ENCODE measurements at places on chromosomes 3 and 15.

DNA sequence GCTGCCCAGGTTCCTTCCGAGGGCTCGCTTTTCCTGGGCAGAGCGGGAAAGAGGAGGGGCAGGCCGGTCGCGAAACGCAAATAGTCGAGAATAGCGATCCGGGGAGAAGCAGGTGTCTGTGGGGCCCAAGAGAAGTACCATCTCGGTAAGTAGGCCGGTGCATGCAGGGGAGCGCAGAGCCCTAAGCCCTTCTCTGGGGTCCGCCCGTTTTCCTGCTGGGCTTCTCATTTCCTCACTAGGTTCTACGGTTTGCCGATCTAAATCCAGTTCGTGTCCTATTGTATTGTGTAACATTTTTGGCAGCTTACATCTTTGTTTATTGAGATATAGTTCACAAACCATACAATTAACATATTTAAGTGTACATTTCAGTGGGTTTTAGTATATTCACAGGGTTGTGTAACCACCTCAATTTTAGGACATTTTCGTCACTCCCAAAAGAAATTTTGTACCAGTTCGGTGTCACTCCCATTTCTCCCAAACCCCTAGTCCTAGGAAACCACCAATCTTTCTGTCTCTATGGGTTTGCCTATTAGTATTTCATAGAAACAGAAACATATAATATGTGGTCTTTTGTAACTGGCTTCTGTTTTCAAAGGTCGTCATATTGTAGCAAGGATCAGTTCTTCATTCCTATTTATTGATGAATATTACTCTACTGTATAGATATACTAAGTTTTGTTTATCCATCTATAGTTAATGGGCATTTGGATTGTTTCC, 6.8 kb upstream of the TRIM69 start:
- no peak for DNase-seq
- peak overlapping the region; percentile 99 for H3K27ac ChIP-seq
- no peaks in the 10 kb centered on the region for H3K36me3 ChIP-seq

GRCh38 chr15:64653757-64654156, 121.6 kb downstream of the RBPMS2 start:
- peak overlapping the region; percentile 94 for H3K27ac ChIP-seq
- no peak for DNase-seq
- H3K4me1 ChIP-seq = peaks cover 19% of the 10 kb centered on the region
- H3K27me3 ChIP-seq = no peaks in the 10 kb centered on the region
- no peaks in the 10 kb centered on the region for H3K36me3 ChIP-seq

- peaks cover 4% of the 10 kb centered on the region for H3K27me3 ChIP-seq
- DNase-seq = no peak
- no peak overlapping the region for H3K27ac ChIP-seq
These were observed 3.6 kb upstream of the GK5 start for GRCh38 chr3:142228964-142229363.

DNA sequence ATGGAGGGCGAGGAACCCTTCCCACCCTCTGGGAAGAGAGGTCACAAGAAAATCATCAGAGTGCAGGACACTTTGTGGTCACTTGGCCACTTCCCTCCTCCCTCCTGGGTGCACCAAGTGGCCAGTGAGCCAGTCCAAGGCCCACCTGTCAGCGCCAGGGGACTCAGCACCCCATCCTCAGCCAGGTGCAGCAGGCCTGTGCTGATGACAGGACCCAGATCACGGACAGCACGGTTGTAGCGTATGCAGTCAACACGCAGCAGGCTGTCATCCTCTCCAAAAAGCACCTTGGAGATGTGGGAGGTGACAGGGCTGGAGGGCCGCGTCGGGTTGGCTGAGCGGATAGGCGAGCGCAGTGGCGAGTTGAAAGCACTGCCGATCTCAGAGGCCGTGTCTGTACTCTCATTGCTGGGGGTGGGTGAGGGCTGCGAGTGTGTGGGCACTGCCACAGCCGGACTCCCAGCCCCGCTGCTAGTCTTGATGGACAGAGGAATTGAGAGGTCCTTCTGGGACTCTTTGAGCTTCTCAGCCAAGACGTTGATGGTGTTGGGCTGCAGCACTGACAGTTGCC, 41.5 kb downstream of the SEMA3G start:
- no peak for DNase-seq
- no peak overlapping the region for H3K27ac ChIP-seq
- H3K27me3 ChIP-seq = no peaks in the 10 kb centered on the region
- peaks cover 6% of the 10 kb centered on the region for H3K4me1 ChIP-seq
- no peak overlapping the region for H3K4me3 ChIP-seq
- peaks cover 3% of the 10 kb centered on the region for H3K36me3 ChIP-seq
